Fibroblast of skin of scalp (primary cell): ENCODE measurements at places on chromosomes 6 and 20.

DNA sequence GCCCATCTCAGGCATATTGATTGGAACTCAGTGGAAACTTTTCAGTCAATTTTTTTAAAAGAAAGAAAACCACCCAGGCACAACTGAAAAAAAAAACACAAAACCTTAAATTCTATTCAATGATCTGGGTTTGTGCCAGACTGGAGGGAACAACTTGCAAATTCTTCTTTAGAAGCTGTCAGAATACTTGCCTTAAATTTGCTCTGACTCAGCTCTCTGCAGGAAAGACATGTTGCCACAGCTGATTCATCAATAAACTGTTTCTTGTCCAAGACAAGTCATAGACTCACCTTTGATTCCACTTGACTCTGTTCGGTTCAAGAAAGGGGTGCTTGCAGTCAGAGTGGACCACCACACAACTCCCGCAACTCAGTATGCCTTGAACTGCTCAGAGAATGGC, 117.8 kb upstream of the F13A1 start:
- DNase-seq, result peak; percentile 31

GRCh38 chr6:170250455-170250854, 40.4 kb downstream of the DLL1 start:
- no peak for DNase-seq

GRCh38 chr6:149723771-149724417, 6.0 kb upstream of the LATS1 start:
- DNase-seq, result peak; percentile 75

- DNase-seq, result no peak
These were observed 61.7 kb downstream of the STK35 start for GRCh38 chr20:2163312-2163711.

DNA sequence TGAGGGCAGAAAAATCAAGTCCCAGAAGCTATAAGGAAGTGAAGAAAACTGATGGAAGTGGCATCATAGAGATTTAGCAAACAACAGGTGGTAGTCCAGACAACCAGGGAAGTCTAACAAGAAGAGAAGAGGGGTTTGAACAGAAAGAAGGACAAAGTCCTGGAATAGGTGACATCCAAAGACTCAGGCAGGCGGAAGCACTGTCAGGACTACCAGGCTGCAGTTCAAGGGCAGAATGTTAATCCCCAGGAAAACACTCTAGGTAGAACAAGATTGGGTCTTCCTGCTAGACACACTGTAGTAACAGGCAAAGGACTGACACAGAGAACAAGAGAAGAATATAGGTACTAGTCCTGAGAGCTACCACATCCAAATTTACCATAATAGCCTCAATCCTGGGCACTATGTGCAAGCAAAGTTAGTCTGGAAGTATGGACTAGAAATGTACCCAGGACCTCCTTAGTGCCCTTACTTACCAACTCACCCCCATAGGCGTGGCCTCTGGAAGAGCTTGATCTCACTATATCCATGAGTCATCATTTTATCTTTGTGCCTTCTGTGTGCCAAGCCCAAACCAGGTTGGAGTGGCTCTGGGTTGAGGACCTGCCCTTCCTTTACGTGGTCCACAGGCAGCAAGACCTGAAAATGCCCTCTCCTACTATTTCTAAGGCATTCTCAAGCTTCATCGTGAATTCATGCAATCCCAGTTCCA, 2.2 kb upstream of the EPB41L2 start:
- no peak for DNase-seq
